ENCODE measurements at places on chromosomes 7 and 10. TPM values are rescaled to one million over a fixed set of nuclear protein-coding genes. Genes with fewer than 3 reads are reported as not detected.

Gene CALCR
- total RNA-seq: not detected

Gene MMP21
- total RNA-seq: not detected

Gene GCK
- 0.80 TPM for total RNA-seq

DNA sequence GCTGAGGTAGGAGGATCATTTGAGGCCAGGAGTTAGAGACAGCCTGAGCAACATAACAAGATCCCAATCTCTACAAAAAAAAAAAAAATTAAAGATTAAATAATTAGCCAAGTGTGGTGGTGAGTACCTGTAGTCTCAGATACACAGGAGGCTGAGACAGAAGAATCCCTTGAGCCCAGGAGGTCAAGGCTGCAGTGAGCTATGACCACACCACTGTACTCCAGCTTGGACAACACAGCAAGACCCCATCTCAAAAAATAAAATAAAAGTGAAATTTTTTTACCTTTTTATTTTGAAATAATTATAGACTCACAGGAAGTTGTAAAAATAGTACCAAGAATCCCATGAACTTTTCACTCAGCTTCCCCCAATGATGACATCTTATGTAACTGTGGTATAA is 4.9 kb downstream of the FAM149B1 start:
- DNase-seq: no peak

Gene TSPAN15
- total RNA-seq: 1.9 TPM

Gene ACSM6
- total RNA-seq: not detected

Gene TRIM74
- total RNA-seq: 1.0 TPM

Gene UPK3B
- 0.68 TPM for total RNA-seq

Gene FGFBP3
- 1.5 TPM for total RNA-seq

- no peak for DNase-seq
These were observed 51.1 kb upstream of the ADRB1 start for GRCh38 chr10:113992471-113993011.

DNA sequence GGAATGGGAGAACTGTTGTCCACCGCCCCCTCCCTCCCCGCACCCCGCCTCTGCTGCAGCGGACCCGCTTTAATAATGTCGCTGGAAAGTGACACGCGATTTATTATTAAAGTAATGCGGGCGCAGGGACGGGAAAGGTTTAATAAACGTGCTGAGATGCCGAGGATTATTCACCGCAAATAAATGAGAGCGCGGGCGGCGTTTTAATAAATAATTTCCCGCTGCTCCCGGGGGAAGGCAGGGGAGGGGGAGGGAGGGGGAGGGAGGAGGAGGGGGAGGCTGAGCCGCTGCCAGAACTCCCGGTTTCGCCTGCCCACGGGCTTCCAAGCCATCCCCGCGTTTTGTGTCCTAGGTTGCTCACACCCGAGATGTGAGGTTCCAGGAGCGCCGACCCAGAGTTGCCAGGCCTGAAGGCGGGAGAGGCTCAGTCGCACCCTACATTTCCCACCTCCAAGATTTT is 5.1 kb downstream of the KAZALD1 start:
- no peak for DNase-seq

DNA sequence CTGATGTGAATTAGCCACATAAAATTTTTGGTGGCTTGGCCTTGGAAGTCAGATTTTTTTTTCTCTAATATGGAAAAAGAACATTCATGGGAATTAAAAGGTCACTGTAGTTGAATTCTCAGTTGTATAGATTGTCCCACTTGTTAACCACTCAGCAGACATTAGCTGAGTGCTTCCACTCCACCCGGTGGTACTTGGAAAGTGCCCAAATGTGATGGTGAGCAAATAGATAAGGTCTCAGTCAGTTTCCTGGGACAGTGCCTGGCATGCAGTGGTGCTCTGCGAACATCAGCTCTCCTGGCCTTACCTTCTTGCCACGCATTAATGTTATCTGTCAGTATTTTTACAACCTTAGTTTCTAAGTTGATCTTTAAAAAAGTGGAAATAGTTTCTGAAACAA is 1.4 kb downstream of the ATP5F1C start:
- no peak for DNase-seq

DNA sequence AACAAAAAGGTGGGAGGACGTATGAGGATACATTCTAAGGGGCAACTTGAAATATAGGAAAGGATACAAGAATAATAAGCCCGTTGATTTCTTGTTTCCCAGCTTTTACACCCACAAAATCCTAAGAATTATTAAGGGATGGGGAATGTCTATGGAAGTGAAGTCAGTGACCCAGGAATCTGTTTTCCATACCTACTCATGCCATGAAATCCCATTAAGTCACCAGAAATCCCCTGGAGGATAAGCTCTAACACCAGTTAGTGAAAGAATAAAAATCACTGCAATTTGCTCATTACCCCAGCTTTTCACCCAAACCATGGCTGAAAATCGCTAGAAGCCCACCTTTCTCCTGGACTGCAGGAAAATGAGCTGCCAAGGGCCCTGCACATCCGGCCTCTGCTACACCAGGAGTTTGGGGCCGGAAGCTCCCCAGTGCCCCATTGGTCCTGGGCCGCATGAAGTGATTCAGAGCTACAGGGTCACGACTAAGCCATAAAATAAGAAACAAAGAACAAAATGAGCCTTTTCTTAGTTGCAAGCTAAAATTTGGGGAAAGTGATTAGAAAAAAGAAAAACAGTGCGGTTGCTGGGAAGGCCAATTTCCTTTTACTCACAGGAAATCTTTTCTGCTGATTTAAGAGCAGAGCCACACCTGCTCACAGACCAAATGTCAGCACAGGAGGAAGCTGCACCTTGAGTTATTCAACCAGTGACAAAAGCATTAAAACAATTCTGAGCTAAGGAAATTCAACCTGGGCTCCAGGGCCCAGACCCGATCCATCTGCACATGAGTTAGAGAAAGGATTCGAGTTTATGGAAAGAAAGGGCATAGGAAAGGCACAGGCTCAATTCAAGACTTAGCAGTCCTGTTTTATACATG is 40.3 kb downstream of the HIPK2 start:
- DNase-seq: peak; percentile 25

DNA sequence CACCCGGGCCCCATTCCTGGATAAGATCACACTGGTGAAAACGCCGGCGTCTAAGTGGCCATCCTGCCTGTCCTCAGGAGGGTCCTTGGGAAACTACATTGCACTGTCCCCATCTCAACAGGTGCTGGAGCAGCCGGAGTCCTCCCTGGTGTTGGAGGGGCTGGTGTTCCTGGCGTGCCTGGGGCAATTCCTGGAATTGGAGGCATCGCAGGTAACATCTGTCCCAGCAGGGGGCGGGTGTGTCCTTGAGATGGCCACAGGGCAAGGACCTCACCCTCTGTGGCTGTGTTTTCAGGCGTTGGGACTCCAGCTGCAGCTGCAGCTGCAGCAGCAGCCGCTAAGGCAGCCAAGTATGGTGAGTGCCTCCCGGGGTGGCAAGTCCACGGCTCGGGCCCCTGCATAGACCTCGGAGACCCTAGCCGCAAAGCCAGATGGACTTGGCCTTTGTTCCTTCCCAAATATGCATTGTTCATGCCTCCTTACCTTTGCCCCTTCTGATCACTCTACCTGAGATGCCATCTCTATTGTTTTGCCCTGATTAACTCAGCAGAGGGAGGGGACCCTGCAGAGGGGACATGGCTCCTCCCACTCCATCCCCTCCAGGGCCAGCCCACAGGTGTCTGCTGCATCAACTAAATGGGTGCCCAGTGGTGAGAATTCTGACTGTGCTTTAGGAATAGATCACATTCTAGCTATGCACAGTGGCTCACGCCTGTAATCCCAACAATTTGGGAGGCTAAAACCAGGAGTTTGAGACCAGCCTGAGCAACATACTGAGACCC is 23.8 kb downstream of the ELN start:
- no peak for DNase-seq

DNA sequence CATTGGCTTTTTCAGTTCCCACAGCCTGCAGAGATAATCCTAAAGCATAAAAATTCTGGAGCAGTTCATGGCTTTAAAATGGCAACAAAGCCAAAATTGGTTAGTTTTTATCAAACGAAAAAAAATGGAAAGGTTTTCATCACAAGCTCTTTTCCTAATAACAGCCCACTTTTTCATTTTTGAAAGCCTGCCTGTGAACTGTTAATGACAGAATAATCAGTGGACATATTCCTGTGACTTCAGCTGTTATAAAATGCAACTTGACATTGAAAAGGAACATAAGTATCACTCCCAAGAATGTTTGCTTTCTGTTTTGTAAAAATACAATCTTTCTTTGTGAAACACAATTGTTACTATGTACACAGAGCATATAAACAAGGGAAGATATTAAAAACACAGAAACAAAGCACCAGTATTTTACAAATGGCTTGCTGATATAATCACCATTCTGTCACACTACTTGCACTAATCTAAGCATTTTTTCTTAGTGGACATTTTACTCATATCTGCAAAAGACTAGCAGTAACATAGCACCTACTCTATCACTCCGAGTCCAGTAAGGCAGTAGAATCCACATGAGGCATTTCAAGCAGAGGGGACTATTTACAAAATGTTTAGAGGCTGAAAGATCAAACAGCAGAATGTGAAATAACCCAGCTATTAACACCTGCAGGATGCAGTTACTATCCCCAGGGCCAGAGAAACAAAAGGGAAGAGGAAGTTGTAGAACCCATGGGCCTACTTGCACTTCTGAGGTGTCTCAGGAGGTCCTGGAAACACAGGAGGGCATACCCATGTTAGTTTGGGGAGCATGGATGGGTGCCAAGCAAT is 26.4 kb downstream of the MACC1 start:
- DNase-seq: no peak

GRCh38 chr7:42690794-42691639 is 220.9 kb downstream of the C7orf25 start:
- no peak for DNase-seq

Gene SH2D4B
- total RNA-seq: 0.14 TPM

Gene VIPR2
- total RNA-seq: 0.55 TPM

GRCh38 chr10:86334488-86335085 is 32.0 kb downstream of the GRID1 start:
- DNase-seq: no peak

GRCh38 chr7:87497482-87497881 is 22.0 kb upstream of the ABCB4 start:
- no peak for DNase-seq

DNA sequence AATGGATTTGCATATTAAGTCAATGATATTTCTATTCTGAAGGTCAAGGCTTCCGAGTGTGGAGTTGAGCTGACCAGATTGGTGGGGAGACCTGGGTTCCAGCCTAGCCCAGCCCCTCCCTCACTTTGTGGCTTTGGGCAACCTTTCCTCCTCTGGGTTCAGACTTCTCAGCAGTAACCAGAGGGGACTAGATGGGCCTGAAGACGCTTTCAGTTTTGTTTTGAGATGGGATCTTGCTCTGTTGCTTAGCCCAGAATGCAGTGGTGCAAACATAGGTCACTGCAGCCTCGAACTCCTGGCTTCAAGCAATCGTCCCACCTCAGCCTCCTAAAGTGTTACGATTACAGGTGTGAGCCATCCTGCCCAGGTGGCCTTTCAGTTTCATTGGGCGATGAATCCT is 68.1 kb upstream of the LEP start:
- DNase-seq: no peak

DNA sequence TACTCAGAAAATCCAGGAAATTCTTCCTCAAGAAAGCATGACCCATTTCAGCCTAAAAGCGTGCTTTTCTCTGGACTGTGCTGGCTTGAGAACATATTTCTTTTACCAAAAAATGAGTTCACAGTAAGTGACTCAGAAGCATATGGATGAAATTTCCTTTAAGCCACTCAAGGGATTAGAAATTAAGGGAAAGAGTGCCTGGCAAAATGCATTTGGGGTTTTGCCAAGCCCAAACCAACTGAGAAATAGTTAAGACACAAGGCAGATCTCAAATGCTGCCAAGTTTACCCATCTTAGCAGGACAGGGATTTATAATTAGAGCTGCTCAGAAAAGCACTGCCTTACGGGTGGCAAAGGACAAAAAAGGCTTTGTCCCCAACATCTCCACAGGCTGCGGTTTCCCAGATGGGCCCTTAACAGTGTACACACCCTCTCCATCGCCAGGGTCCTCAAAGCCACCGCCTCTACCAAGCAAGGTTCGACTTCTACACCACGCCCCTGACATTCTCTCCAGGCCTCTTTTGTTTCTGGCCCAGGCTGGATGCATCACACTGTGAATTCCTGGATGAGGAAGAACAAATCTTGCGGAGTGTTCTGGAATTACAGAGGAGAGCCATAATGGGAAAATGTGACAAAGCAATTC is 30.1 kb upstream of the CDHR3 start:
- no peak for DNase-seq

GRCh38 chr7:29935111-29935510 is 54.5 kb downstream of the SCRN1 start:
- DNase-seq: no peak

- DNase-seq: no peak
These were observed 54.0 kb downstream of the CH25H start for GRCh38 chr10:89153116-89153515.

GRCh38 chr7:148104924-148105323 is 485.6 kb upstream of the C7orf33 start:
- no peak for DNase-seq

DNA sequence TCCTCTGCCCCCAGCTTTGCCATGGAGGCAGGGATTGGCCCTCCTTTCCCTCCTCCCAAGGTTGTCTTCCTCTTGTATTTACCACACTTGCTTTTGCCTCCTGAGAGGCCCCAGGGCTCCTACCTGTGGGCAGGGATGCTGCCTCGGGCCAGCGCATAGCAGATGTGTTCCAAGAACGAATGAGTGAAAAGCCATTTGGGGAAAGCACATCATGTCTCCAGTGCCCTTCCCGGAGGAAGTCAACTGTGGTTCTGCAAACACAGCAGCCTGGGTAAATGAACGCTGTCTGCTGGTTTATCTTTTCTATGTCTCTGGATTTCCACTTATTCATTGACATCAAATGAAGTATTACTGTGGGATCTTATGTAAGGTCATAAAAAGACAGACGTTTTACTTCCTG is 161.7 kb downstream of the FANK1 start:
- DNase-seq: no peak

Gene SH3PXD2A
- 13.7 TPM for total RNA-seq

Gene SPDYE5
- not detected for total RNA-seq

All from activated naive CD4-positive, alpha-beta T cell treated with anti-CD3 and anti-CD28 coated beads, Interleukin-2, amount 50 U/mL, for 72 hours (primary cell).